ENCODE measurements at places on chromosomes 1 and 21.
A peak's percentile ranks its signal among the peaks of the same experiment; 100 is the strongest.

- no peak for DNase-seq
These were observed 27.4 kb downstream of the POFUT2 start for GRCh38 chr21:45260191-45260825.

DNA sequence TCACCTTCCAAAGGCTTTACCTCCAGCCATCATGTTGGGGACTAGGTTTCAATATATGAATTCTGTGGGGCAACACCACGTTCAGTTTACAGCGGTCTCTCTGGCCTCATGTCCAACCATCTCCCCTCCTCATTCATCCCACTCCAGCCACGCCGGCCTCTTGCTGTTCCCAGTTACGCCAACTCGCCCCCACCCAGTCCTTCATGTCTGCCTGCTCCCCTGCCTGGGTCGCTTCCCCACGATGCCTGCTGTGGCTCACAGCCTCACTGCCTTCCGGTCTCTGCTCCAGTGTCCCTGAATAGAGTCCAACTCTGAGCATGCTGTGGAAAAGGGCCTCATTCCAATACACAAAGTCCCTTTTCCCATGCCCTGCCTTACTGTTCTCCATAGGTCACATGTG, 193.8 kb downstream of the KIF26B start:
- DNase-seq: no peak

- DNase-seq: no peak
These were observed 1.8 kb downstream of the LMX1A start for GRCh38 chr1:165354739-165355138.

- DNase-seq: no peak
These were observed 451.3 kb downstream of the AJAP1 start for GRCh38 chr1:5105744-5106143.

DNA sequence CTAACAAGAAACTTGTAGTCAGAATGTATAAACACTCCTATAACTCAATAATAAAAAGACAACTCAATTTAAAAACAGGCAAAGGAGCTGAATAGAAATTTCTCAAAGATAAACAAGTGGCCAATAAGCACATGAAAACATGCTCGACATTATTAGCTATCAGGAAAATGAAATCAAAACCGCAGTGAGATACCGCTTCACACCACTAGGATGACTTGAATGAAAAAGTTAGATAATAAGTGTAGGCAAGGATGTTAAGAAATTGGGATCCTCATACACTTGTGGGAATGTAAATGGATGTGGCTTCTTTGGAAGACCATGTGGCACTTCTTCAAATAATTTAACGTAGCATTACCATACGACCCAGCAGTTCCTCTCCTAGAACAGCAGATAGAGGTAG, 8.9 kb downstream of the RALGPS2 start:
- DNase-seq: no peak

DNA sequence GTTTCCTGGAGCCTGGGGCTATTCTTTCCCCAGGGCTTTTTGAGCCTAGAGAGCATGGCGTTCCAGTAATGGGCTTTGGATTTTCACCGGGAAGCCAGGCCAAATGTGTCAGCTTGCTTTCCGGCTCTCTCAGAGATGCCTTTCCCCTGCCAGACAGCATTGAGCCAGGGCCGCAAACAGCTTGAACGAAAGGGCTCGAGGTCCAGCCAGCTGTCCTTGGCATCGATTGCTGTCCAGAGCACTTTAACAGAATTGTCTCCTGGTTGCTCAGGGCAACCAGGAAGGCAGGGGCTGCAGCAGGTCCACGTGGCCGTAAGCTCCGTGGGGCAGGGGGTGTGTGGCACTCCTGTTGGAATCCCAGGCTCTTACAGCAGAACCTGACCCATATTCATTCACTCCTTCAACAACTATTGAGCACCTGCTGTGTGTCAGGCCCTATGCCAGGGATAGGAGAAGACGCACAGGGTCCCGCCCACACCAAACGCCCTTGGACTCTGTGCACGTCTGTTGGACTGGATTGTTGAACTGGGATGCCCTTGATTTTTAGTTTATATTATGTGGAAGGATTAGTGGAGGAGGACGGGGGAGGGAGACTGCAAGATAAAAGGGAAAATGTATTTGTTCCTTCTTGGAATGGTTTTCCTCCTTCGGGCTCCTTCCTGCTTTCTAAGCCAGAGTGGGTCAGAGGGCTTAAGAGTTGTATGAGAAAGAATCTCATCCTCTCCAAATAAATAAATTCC, 38.7 kb upstream of the EFHD2 start:
- DNase-seq: no peak

- DNase-seq: no peak
These were observed 148.4 kb upstream of the TMEM51 start for GRCh38 chr1:15005116-15005515.

DNA sequence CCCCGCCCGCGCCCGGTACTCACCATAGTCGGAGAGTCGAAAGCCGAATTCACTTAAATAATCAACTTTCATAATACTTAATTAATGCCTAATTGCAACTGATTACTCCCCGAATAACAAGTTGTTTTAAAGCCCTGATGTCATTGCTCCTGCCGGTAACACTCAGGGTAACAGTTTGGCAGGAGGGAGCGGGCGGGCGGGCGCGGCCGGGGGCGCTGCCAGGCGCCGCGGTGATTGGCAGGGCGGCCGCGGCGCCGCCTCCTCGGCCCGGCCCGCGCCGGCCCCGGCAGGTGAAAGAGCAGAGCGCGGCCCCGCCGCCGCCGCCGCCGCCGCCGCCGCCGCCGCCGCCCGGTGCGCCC, 102.2 kb downstream of the CASZ1 start:
- no peak for DNase-seq

- DNase-seq: peak; percentile 65
These were observed 1.1 kb downstream of the ADGRB2 start for GRCh38 chr1:31762726-31763670.

DNA sequence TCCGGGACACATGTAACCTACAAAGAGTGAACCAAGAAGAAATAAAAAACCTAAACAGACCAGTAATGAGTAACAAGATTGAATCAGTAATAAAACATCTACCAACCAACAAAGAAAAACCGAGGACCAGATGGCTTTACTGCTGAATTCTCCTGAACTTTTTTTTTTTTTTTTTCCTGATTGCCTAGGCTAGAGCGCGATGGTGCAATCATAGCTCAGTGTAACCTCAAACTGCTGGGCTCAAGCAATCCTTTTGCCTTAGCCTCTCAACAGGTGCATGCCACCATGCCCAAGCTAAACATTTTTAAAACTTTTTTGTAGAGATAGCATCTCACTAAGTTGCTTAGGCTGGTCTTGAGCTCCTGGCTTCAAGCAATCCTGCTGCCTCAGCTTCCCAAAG, 11.2 kb upstream of the FGGY start:
- no peak for DNase-seq

DNA sequence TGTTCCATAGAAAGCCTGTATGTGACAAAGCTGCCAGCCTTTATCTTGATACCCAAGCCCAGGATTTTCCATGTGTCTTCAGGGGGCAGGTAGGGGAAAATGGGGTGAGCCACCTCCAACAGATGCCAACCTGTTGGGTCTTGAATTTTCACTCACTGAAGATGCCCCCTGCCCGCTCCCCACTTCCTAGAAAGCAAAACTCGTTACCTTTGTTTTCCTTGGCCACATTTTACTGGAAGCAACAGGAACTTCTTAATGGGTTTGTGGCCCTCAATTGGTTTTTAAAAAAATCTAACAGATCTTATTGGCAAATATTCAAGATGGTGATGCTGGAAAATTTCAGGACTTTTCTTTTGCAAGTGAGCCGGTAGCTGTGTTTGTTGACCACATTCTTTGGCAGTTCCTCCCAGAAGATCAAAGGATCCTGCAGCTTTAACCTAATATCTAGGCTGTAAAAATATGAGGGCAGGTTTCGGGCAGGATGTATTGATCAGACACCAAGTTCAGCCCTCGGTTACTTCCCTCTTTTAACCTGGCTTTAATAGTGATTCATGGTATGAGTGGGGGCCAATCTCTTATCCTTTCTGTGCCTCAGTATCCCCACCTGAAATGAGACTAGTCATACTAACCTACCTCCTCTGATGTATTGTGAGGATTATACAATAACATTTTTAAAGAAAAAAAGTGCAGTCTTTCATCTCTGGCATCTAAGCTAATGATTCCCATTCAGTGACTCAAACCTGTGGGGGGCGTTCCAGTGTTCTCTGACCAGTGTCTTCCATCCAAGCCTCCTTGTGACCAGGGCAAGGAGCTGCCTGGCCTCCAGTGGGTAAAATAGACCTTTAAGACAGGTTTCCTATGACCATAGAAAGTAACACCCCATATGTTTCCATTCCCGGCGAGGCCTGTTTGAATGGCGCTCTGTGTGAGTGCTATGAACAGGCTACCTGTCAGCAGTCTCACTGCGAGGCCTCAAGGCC, 21.3 kb upstream of the GNPAT start:
- DNase-seq: no peak

- DNase-seq: no peak
These were observed 13.0 kb downstream of the OSBPL9 start for GRCh38 chr1:51629918-51630317.

DNA sequence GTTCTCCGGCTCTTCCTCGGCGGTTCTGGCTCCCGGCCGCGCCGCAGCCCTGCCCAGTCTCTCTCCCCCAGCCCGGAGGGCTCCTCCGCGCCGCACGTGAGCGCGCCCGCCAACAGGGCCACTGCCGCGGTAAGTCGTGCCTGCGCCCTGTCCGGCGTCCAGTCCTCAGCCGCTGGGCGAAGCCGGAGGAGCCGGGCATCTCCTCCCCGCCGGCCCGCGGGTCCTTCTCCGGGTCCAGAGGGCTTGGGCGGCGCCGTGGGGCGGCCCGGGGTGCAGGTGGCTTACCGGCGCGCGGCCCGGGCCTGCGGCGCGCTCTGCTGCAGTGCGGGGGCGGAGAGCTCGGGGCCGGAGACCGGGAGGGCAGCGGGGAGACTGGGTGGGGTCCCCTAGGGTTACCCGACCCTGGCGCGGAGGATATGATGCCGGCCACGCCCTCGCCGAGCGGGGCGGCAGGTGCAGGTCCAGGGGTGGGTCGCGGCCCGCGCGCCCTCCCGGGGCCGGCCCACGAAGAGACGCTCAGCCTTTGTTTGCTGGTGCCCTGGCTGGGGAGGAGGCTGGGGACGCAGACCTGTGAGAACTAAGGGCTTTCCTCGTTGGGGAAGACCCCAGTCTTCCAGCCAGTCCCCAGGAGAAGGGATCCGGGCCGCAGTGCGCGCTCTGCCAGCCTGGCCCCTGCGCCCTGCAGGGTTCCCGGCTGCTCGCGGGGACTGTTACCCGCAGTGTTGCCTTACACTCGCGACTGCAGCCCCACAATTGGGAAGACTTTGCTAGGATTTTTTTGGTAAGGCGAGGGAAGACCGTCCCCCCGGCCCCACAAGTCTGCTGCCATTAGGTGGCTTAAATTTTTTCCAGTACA, at the start of gene DOP1B:
TSS of gene DOP1B (plus strand) at position 10 of the 856 bp plus-strand sequence. CDS start 7,910 bp downstream, outside the sequence.
- DNase-seq: no peak

- DNase-seq: peak; percentile 19
These were observed 149.0 kb downstream of the PEX14 start for GRCh38 chr1:10623686-10624145.

DNA sequence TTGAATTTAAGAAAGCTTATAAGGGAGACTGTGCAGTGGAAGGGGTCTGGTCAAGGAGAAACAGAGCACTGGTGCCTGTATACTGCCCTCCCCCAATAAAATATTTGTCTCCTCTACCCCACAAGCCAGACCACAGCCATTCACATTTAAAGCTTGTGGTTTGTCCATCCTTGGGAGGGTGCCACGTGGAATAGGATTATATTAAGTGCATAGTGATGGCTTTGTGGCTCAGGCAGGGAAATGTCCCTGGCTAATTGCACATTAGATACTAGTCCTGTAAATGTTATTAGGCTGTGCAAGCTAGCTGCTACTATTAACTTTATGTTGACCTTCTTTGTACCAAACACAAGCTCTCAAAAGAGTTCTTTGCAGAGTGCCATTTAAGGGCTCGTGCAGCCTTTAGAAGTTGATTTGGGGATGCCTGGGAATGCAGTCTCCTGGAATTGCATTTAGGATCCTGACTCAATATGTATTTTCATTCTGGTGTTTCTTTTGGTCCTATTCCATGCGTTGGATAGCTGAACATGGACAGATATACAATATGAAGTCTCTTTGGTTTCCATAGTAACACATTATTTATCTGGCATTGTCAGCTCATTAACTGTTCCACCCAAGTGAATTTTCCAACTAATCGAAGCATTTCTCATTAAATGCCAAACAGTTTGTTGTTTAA, 210.6 kb downstream of the ROR1 start:
- no peak for DNase-seq

DNA sequence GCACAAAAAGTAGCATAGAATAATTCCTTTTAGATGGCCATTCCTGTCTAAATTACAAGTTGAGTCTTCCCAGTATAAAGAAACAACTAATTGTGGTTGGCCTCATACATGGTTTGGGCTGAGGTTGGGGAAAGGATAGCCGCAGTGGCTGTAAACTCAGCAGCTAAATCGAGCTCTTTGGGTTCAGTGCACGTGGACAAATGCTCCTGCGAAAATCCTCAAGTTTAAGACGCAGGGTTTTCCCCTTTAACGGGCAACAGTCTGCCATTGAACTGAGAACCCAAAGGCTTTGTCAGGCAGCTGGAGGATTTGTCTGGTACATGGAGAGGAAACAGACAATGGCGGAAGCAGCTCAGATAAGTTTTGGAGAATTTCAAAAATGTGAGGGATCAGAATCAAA, 331.9 kb downstream of the TGFB2 start:
- no peak for DNase-seq

- DNase-seq: no peak
These were observed 225.5 kb upstream of the SAMSN1 start for GRCh38 chr21:14771593-14771992.

DNA sequence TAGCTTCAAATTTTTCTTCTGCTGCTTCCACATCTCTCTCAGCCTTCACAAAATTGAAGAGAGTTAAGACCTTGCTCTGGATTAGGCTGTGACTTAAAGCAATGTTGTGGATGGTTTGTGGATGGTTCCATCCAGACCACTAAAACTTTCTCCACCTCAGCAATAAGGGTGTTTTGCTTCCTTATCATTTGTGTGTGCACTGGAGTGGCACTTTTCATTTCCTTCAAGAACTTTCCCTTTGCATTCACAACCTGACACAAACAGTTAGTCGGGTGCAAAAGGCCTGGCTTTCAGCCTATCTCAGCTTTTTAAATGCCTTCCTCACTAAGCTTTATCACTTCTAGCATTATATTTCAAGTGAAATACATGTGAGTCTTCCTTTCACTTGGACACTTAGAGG, 30.3 kb downstream of the DENND1B start:
- DNase-seq: no peak

GRCh38 chr1:203127666-203128430, at the start of gene ADORA1:
Gene ADORA1 (plus strand): TSS chr1:203127726. CDS start chr1:203128842, 1,116 bp downstream.
- no peak for DNase-seq

- no peak for DNase-seq
These were observed 164.7 kb downstream of the GALNT2 start for GRCh38 chr1:230231774-230232145.

DNA sequence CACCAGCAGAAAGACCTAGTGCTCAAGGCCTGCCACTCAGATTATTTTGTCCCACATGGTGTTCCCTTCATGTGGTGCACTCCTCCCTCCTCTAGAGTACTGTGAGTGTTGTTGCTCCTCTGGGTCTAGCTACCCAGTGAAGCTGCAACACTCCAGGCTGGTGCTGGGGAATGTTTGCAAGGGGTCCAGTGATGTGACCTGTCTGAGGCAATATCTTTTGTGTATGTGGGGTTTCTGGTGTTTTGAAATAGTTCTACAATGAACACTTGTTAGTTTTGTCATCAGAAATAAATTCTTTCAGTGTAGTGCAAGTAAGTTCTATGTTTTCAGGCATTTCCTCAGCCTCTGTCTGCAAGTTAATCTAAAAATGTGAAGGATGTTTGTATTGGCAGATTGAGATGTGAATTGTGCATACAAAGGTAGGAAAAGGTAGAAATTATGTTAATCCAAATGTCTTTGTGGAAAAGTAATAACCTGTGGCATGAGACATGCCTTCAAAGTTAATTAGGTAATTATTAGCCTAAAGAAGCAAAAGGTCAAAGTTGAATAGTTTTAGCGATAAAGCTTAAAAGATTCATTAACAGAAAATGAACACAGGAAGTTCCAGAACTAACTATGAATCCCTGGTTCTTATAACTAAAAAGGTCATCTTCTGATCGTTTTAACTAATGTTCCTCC, 616.8 kb downstream of the LTN1 start:
- DNase-seq: no peak

Measured in activated CD4-positive, CD25-positive, alpha-beta regulatory T cell treated with anti-CD3 and anti-CD28 coated beads, Interleukin-2, amount 50 U/mL, for 72 hours (primary cell).